ENCODE measurements at places on chromosomes 12 and 14.

GRCh38 chr14:51004801-51005526 lies 60.7 kb upstream of the PYGL start:
- DNase-seq: peak; percentile 47

DNA sequence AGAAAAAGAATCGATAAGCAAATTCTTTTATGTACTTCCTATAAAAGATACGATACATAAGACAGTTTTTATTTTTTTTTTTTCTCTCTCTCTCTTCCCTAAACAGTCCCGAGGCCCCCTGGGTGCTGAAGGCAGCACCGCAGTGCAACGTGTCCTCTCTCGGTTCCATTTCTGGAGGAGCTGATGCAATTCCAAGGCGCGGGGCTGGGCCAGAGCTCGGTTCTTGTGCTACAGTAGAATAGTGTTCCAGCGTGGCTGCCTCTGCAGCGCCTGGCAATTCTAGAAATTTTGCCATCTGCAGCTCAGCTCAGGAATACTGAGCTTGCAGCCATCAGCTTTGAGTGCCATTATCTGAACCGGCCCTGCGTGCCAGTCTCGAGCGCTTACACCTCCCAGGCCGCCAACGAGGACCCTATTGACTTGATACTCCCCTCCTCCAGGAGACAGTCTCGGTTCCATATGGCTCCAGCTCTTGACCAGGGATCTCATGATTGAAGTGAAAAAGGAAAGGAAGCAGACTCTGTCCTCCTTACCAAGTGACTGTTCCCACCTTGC lies 630 bp downstream of the ALDH1L2 start:
- peak; percentile 76 for DNase-seq

GRCh38 chr14:36522972-36523715 lies 3.1 kb upstream of the NKX2-1 start:
- DNase-seq: no peak

GRCh38 chr12:107007411-107007810 lies 20.5 kb upstream of the MTERF2 start:
- no peak for DNase-seq

DNA sequence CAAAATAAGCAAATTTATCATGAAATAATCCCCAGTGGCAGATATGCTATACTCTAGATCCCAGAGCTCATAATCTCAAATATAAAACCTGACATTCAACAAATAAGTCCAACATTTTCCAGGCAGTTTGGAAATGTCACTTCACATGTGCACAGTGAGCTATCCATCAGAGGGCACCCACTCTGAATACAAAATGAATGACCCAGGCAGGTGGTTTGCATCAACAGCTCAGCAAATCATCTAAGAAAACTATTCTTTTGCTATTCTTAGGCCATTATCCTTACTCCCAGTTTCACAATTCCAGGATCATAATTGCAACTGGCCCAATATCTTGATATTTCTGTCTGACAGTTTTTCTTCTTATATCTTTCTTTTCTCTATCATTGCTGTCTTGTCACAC lies 38.5 kb downstream of the TRIM9 start:
- no peak for DNase-seq

- DNase-seq: peak; percentile 2
Measured at GRCh38 chr12:87274594-87275245, 754.5 kb downstream of the C12orf50 start.

GRCh38 chr12:14773685-14774073 lies 29.6 kb downstream of the WBP11 start:
- no peak for DNase-seq

DNA sequence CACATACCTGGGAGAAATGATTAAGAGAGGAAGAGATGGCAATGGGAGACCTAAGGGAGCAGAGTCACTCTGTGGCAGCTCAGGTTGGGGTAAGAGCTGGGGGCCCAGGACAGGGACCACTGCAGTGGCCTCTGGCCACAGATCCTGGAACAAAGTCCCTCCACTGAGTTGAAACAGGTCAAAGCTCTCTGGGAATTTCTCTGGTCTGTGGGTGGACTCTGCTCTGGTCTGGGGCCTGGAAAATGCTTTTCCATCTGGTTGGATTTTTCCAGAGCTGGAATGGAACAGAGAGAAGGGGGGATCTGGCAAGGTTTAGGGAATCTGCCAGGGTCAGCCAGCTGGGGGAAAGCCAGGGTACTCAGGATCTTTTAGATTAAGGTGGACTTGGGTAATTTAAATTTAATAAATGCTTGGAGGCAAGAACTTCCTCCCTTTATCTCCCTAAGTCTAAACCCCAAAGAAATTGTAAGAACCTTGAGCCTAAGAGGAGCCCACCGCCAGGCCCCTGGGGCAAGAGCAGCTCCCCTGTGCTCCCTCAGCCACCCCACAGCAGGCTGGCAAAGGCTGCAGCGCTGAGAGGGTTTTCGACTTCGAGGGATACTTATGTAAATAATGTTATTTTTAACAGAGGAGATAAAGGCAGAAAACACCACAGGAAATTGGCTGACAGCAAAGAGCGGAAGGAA lies 3.7 kb downstream of the HOXC10 start:
- no peak for DNase-seq

DNA sequence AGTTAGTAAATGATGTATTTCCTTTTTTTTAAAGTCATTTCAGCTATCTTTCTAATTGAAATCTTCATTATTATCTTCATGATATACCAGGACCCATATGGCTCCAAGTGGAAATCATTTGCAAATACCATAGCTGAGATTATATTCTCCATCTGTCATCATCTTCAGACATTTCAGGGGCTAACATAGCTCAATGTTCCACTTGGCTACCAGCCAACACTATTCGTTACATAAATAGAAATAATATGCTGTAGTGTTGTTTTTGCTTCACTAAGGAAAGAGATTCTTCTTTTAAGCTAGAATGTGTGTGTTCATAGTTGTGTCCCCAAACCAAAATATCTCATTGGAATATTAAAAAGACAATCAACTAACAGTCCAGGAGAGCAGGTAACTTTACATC lies 225.1 kb downstream of the DIO2 start:
- DNase-seq: no peak

DNA sequence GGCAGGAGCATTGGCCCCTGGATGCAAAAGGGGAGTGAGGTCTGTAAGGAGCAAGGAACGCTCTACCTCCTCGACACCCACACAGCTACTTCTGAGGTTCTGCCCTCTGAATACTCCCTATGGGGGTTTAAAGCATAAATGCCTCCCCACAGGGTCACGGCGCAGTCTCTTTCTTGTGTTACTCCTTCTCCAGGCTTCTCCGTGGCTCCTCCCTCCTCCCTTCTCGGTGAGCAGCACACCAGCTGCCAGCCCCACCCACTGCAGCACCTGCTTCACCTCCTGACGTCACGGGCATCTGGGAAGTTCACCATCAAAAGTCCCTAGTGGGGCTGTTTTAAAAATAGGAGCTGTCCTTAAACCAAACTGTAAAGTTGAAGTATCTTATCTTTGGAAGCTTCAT lies 67.3 kb downstream of the SPTB start:
- no peak for DNase-seq

GRCh38 chr12:124229520-124229919 lies 65.4 kb upstream of the RFLNA start:
- DNase-seq: no peak

- DNase-seq: no peak
Measured at GRCh38 chr14:44370727-44371126, 136.4 kb downstream of the FSCB start.

DNA sequence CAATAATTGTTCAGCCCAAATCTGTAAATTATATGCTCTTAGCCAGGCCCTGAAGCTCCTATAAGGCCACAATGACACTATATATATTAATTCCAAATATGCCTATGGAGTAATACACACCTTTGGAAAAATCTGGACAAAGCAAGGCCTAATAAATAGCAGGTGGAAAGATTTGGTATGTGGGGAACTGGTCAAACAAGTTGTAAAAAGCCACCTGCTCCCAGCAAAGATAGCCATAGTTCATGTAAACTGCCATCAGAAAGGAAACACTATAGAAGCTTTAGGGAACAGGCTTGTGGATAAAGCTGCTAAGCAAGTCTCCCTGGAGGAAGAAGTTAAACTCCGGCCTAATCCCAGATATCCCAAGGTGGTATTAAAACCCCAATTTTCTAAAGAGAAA lies 29.7 kb downstream of the PRMT8 start:
- DNase-seq: no peak

GRCh38 chr14:105844047-105844630 lies 317.8 kb downstream of the TMEM121 start:
- no peak for DNase-seq

DNA sequence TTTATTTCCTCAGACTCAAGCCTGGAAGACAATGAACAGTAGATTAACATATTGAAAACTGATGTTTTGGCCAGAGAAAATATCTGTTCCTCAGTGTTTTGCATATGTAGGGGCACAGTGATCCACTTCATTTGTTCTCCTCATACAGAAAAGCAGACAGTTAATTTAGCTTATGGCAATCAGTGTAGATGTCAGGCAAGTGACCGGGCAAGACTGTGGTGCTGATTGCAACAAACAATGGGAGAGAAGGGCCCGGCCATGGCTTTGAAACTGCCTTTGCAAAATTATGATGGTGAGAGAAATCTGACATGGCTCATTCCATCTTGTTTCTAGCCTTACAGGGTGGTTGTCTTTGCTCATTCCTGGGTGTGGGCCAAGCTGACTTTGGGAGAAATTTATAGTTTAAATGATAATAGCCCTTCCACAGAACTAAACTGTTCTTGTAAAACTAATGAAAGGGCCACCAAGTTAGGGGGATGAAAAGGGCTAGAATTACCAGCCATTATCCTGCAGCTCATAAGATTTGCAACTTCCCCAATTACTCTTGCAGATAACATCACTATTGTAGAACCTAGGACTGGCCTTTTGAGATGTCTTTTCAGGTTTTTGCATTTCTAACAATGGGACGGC lies 220.3 kb downstream of the KTN1 start:
- DNase-seq: no peak

All from GM03348 (cell line).